A549 treated with Mapracorat at 1 μM for 4 hours (cell line): ENCODE measurements at places on chromosomes 6 and 20. TPM values are rescaled to one million over a fixed set of nuclear protein-coding genes. Genes with fewer than 3 reads are reported as not detected.

HAO1 gene
- not detected in 5 replicates for total RNA-seq

TXLNB gene
- total RNA-seq = not detected in 5 replicates

GRIK2 gene
- total RNA-seq = 0.35 to 0.44 TPM (median 0.40 TPM) in 5 replicates

DCDC2 gene
- total RNA-seq = 2.3 to 3.9 TPM (median 2.8 TPM) in 5 replicates

TDRD6 gene
- not detected in 5 replicates for total RNA-seq

PPP1R3G gene
- 1.5 to 2.4 TPM (median 2.0 TPM) in 5 replicates for total RNA-seq

SYTL3 gene
- 1.4 to 1.6 TPM (median 1.5 TPM) in 5 replicates for total RNA-seq

DAAM2 gene
- total RNA-seq = 0.04 to 0.24 TPM (median 0.13 TPM) in 5 replicates

SAMD5 gene
- 0.43 to 0.88 TPM (median 0.60 TPM) in 5 replicates for total RNA-seq

ADGRG6 gene
- total RNA-seq = 44.3 to 75.7 TPM (median 63.2 TPM) in 5 replicates

SLC29A1 gene
- 42.3 to 53.9 TPM (median 51.8 TPM) in 5 replicates for total RNA-seq

MAFB gene
- total RNA-seq = 0.11 to 0.23 TPM (median 0.13 TPM) in 5 replicates
